ENCODE measurements at places on chromosomes 3 and 15. TPM values are rescaled to one million over a fixed set of nuclear protein-coding genes. Genes with fewer than 3 reads are reported as not detected.

DNA sequence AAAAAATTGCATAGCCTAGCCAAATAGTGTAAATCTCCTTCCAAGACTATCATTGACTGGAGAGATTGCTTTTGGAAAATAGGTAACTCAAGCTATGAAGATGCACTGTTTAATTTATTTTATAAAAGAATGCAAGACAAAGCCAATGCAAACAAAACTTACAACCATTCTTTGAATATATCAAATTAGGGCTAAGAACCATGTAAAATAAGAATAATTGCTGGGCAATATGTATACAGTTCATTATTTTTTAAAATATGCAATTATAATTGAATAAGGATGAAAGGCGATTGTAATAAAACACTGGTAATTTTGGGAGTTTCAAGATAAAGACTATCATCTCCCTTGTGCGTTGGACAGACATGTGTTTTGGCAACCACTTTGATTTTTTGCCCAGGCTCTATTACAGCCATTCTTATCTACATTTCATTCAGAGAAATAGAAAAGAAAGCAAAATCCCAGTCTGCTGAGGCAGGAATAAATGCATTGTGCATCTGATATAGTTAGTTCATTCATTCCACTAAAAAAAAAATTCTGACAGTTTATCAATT is 242.3 kb upstream of the ROBO1 start:
- no peak for DNase-seq
- no peak overlapping the region for H3K4me3 ChIP-seq
- no peaks in the 10 kb centered on the region for H3K27me3 ChIP-seq
- H3K27ac ChIP-seq, result no peak overlapping the region

Gene KCNAB1
- 0.80 TPM for total RNA-seq

GRCh38 chr15:81049835-81050234 is 49.1 kb downstream of the TLNRD1 start:
- no peaks in the 10 kb centered on the region for H3K27me3 ChIP-seq
- H3K4me1 ChIP-seq, result no peaks in the 10 kb centered on the region
- no peaks in the 10 kb centered on the region for H3K36me3 ChIP-seq
- H3K27ac ChIP-seq, result no peak overlapping the region

DNA sequence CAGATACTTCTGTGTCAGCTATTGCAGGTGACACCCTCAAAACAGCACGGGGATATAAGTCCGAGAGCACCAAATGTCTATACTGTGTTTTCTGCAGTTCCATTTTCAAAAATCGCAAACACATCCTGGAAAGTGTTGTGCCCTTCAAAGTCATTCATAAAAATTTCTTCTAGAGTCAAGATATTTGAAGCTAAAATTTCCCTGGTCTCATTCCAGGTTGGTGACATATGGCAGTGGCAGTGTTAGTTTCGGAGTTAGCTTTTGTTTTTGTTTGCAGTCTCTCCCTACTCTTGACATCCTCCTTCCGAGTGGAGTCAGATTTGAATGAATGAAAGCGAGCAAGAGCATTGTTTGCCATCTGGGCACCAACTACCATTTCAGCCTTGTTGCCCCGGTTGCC is 3.2 kb upstream of the FSIP1 start:
- no peak overlapping the region for H3K4me3 ChIP-seq
- peaks cover 19% of the 10 kb centered on the region for H3K4me1 ChIP-seq
- H3K36me3 ChIP-seq, result no peaks in the 10 kb centered on the region
- no peak for DNase-seq
- H3K27ac ChIP-seq, result no peak overlapping the region

All from hepatocyte (in vitro differentiated cells).